ENCODE measurements at places on chromosomes 16 and 17.
A peak's percentile ranks its signal among the peaks of the same experiment; 100 is the strongest.

GRCh38 chr17:31297090-31297489 is at the start of gene OMG:
TSS of gene OMG (minus strand) at chr17:31297239. CDS start at chr17:31296331, 908 bp downstream.
- no peak for DNase-seq

DNA sequence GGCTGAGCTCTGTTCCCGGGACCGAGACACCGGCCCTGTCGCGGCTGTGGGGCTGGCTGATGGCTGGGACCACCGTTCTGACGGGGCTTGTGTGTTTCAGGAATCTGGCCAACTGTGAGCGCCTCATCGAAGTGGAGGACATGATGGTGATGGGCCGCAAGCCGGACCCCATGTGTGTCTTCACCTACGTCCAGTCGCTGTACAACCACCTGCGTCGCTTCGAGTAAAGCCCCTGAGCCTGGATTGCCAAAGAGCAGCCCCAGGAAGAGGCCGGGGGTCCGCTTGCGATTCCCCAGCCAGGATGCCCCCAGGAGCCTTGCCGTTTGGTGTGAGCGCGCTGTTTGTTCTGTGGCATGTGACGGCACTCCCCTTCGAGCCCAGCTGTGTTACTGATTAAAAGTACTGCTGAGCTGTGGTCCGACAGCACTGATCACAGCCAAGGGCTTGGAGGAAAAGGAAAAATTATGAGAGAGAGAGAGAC is 23.0 kb downstream of the SMTNL2 start:
- DNase-seq = no peak

- no peak for DNase-seq
Observed at GRCh38 chr17:38454532-38454931, 26.3 kb downstream of the ARHGAP23 start.

- peak; percentile 31 for DNase-seq
Observed at GRCh38 chr17:15957206-15957605, 12.3 kb downstream of the ADORA2B start.

Measured in stimulated activated naive CD4-positive, alpha-beta T cell treated with Interleukin-2 at 50 U/mL for 16 hours (primary cell).